Body of pancreas (tissue), 4 donors: ENCODE measurements at places on chromosomes 11 and 22. TPM values are rescaled to one million over a fixed set of nuclear protein-coding genes. Genes with fewer than 3 reads are reported as not detected.
A peak's percentile ranks its signal among the peaks of the same experiment; 100 is the strongest.

DNA sequence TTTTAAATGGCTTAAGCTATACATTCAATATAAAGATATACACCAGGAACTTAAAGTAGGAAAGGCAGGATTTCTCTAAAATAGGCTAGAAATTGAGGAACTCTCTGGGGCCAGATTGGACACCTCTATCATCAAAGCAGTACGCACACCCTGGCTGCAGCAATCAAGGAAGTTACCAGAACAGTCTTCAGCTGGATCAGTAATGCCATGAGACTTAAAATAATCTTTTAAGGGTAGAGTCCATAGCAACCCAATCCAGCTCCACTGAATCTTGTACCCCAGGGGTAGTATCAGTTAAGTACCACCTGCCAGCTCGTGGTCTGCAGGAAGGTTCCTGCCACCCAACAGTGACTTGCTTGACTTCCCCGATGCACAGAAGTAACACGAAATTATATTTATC is 3.0 kb downstream of the RDX start:
- DNase-seq: no peak

Gene PCNX3
- 21.8 TPM for total RNA-seq

GRCh38 chr11:46413760-46414465 is 22.3 kb upstream of the CHRM4 start:
- DNase-seq: no peak

Gene BTBD18
- not detected for total RNA-seq

Gene OR52H1
- 0.78 TPM for total RNA-seq

DNA sequence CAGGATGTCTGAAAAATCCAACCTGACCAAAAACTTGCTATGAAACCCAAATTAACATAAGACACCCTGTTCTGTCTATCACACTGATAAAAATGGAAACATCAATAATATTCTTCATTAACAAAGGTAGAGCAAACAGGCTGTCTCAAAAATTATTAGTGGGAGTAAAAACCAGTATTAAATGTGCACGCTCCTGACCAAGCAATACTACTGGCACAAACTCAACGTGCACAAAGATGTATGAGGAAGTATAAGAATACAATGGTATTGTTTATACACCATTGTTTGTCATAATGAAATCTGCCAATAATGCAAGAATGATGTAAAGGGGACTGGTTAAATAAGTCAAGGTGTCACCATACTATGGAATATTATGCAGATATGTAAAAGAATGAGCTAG is 288.5 kb downstream of the MN1 start:
- no peak for DNase-seq

DNA sequence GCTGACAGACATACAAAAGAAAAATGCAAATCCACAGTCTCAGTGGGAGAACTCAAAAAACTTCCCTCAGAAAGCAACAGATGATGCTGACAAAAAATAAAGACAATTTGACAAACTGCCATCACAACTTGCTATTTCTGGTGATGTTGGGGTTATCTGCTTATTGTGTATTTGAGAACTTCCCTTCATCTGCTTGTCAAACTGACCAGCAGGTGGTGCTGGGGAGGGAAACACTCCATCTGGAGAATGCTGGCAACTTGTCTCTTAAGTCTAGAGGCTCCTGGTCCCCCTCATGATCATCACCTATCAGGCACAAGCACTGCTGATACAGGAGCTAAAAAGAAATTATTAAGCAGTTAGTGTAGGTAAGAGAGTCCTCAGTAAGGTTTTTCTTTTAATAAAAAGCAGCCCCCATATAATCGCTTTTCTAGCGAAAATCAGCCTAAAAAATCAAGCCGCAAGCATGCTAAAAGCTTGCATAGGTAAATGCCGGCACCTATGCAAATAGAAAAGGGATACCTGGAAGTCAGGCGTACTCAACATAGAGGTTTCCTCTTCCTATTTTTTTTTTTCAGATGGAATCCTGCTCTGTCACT is 9.8 kb upstream of the FAM111B start:
- DNase-seq: peak; percentile 76

Gene SLC22A8
- total RNA-seq: not detected

DNA sequence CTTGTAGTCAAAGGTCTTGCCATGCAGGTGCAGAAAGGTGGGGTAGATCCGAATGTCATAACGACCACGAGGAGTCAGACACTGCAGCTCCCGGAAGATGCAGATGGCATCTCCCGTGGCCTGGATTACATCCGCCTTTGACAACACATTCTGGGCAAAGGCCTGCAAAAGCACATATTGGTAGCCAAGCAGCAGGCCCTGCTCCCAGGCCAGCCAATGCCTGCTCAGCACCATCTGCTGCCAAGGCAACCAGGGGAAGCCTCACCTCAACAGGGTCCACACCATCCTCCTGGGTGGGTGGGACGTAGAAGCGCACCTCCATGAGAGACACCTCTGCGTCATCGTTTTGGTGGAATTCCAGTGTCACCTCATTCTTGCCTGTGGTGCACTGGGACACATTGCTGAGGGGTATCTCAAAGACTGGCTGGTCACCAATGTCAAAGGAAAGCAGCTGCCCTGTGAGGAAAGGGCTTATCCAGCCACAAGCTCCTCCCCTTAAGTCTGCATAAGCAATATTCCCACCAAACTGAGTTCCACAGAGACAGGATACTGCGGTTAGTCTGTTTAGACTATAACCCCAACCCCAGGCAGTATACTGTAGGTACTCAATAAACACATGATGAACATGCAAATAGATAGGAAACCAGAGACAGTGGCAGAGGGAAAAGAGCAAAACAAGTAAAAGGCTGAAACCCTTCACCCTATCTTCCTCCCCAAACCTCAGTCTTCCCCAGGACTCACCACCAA is 2.8 kb downstream of the SSRP1 start:
- no peak for DNase-seq

DNA sequence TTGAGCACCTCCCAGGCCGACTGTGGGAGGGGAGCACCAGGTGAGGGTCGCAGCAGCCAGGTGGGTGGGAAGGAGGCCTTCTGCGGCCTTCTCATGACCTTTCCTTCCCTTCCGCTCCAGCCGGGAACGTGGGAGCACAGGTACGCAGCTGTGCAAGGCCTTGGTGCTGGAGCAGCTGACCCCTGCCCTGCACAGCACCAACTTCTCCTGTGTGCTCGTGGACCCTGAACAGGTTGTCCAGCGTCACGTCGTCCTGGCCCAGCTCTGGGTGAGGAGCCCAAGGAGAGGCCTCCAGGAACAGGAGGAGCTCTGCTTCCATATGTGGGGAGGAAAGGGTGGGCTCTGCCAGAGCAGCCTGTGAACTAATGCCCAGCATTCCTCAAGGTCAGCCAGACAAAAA is 2.6 kb downstream of the IL18BP start:
- DNase-seq: no peak

DNA sequence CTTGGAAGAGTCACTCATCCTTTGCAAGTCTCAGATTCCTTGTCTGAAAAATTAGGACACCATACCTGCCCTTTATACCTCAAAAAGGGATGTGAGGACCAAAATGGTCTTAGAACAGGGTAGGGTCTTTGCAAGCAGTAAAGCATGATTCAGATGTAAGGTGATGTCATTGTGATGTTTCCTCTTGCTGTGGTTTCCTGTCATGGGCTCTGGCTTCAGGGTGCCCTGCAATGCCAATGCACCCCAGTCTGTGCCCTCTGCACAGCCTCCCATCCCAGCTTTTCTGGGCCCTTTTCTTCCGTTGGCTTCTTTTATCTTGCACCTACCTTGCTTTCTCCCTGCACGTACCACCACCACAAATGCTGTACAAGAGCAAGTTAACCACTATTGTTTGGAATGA is 87.8 kb upstream of the NNMT start:
- no peak for DNase-seq

GRCh38 chr22:48707763-48708557 is 1119.7 kb downstream of the BRD1 start:
- no peak for DNase-seq

Gene BRMS1
- total RNA-seq: 23.1 TPM

Gene HEPN1
- not detected for total RNA-seq

- DNase-seq: no peak
Measured at GRCh38 chr11:34063061-34063795, 11.7 kb downstream of the CAPRIN1 start.

- peak; percentile 33 for DNase-seq
Measured at GRCh38 chr11:17014321-17014832, at the start of gene PLEKHA7. PLEKHA7 (minus strand) TSS chr11:17014414; CDS start chr11:17014401, 13 bp downstream.

- no peak for DNase-seq
Measured at GRCh38 chr11:108672113-108672512, 7.2 kb downstream of the DDX10 start.

GRCh38 chr11:35185696-35186095 is 46.7 kb downstream of the CD44 start:
- no peak for DNase-seq

DNA sequence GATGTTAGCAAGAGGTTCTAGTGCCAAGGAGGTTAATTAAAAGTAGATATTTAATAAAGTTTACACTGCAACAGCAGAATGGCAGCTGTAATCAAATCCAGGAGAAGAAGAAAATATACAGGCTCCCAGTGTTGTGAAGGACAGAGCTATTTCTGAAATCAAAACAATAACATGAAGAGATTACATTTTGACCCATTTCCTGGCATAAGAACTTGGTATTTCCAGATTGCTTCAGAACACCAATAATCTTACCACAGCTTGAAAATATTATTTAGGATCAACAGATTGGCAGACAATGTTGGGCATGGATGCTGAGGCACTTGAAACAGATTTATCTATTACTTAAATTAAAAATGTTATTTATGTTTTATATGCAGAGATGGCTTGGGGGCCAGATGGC is 692.5 kb downstream of the KCNA4 start:
- DNase-seq: no peak

Gene HBE1
- total RNA-seq: not detected

- no peak for DNase-seq
Measured at GRCh38 chr11:134581121-134581626, 169.1 kb upstream of the B3GAT1 start.

- DNase-seq: no peak
Measured at GRCh38 chr22:36432592-36433317, 45.0 kb upstream of the MYH9 start.

DNA sequence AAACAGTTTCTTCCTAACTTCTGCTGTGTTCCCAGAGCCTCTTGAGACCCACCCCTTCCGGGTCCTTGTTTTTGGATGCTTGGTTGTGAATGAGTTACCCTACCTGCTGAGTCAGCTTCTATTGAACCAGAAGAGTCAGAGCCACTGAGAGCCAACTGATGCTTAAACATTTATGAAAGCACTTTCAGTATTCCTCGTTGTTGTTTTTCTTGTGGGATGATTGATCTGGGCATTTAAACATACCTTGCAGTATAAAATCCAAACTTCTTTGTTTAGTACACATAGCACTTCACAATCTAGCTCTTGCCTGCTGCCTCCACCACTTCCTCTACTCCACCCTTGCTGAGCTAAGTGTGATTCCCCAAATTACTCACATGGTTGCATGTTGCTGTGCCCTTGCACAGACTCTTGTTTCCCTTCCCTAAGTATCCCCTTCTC is 5.5 kb downstream of the PRSS23 start:
- no peak for DNase-seq

DNA sequence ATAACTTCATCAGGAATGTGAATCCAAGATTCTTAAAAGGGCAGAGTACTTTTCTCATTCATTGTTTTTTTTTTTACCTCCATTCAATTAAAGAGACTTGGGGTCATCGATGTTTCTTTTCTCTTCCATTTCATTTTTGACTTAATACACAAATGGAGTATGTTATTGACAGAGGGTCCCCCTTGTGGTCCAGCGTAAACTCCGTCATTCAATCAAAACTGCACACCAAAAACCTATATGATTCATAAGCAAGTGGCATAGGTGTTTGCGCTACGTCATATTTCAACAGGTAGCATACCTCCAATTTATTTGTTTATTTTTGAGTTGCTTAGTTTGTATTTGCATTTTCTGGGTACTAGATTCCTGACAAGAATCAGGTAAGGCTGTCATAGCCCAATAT is 12.7 kb upstream of the FOLH1 start:
- DNase-seq: no peak

DNA sequence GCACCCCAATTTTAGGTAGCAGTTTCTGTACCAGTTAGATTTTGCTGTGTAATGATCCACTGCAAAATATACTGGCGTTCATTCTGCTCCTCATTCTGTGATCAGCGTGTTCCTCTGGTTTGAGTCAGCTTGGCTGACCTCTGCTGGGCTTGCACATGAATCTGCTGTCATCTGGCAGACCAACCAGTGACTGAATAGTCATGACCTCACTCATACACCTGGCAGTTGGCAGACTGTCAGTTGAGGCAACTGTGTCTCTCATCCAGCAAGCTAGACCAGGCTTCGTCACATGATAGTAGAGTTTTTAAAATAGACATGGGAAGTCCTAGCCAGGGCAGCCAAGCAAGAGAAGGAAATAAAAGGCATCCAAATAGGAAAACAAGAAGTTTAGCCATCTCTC is 316.3 kb upstream of the LARGE1 start:
- no peak for DNase-seq

Gene KDM2A
- total RNA-seq: 26.5 TPM

- DNase-seq: peak; percentile 47
Measured at GRCh38 chr11:71447791-71448256, 369 bp downstream of the DHCR7 start.

- DNase-seq: no peak
Measured at GRCh38 chr11:70642266-70642665, 243.9 kb downstream of the CTTN start.

Gene DDB1
- total RNA-seq: 91.0 TPM

DNA sequence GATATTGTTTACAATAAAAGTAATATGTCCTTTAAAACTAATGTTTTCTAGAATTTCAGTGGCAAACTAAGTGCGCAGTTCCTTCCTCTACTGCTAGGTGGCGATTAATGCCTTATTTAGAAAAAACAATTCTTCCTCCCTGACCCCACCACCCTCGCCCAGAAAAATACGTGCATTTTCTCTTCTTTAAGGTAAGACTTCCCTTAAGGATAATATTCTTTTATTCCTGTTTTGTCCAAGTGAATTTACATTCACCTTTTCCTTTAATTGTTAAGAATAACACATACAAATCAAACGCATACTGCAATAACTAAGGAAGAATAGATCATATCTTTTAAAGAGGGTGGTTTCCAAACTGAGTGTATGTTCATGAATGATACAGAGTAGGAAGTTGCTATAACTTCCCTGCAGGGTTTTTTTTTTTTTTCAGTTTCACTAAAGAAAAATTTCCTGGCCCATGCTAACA is 17.0 kb upstream of the PSMA1 start:
- peak; percentile 42 for DNase-seq

Gene RASD2
- total RNA-seq: 0.26 TPM

GRCh38 chr11:9396752-9397151 is 12.3 kb downstream of the IPO7 start:
- no peak for DNase-seq

Gene KDM4E
- not detected for total RNA-seq
